CD4-positive, alpha-beta T cell treated with Interleukin-17A for 4 hours (primary cell): ENCODE measurements at places on chromosomes 16 and 17.

DNA sequence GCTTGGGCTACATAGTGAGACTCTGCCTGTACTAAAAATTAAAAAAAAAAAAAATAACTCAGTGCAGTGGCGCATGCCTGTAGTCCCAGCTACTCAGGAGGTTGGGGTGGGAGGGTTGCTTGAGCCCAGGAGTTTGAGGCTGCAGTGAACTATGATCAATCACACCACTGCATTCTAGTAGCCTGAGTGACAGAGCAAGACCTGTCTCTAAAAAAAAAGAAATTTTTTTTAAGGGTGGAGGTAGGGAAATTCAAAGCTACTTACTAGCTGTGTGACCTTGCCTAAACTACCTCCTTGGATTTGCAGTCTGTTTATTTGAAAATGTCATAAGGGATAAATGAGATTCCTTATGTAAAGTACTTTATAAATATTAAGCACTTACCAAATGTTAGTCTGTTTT, 3.4 kb upstream of the SMPD3 start:
- DNase-seq = no peak

DNA sequence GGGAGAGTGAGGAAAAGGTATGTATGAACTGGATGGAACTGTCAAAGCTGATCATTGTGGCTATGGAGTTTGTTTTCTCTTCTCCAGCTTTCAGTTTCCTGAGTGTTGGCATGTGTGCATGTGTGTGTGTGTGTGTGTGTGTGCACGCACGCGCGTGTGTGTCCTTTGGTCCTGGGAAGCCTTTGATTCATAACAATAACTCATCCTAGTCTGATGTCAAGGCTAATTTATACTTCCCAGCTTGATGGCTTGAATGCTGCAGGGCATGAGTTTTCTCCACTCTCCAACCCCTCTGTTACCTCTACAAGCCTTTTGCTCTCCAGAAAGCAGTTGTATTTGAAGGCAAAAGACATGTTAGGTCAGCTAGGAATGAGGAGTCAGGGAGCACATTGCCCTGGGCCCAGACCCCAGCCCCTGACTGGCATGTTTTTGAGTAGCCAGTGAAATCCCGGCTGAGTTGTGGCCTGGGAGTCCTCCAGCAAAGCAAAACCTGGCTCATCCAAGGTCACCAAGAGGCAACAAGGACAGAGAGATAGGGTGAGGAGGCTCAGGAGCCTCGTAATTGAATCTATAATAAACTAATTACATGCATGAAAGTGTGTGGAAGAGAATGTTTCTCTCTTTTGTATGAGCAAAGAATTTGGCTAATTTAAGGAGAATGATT, 8.9 kb upstream of the CDC42EP4 start:
- no peak for DNase-seq

DNA sequence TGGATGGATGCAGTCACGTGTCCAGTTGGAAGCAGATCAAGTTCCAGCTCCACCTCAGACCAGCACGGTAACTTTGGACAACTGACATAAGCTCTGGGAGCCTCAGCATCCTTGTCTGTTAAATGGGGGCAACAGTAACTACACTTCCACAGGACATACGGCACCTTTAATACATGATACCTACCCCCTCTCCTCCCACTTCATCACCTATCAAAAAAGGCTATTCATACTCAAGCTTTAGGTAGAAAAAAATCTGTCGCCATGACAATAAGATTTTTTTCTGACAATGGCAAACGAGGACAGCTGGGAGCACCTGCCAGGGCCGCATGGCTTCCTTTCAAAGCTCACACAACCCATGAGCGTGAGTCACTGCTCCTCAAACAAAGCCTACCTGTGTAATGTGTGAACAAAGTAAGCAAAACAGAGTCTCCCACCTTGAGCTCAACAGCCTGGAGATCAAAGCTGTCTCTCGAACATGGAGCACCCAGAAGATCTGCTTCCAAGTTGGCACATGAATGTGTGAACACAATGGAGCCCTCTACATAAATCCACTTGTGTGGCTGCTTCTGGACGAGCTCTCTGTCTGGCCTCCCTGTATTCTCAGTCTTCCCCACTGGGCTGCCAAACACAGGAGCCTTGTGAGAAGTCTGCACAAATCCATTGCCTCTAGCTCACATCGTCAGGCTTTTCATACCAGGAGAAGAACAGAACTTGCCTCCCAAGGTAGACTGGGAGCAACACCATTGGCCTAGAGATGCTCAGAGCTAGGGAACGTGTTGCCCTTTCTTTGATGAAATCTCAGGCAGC, 459.7 kb downstream of the SOX9 start:
- no peak for DNase-seq

DNA sequence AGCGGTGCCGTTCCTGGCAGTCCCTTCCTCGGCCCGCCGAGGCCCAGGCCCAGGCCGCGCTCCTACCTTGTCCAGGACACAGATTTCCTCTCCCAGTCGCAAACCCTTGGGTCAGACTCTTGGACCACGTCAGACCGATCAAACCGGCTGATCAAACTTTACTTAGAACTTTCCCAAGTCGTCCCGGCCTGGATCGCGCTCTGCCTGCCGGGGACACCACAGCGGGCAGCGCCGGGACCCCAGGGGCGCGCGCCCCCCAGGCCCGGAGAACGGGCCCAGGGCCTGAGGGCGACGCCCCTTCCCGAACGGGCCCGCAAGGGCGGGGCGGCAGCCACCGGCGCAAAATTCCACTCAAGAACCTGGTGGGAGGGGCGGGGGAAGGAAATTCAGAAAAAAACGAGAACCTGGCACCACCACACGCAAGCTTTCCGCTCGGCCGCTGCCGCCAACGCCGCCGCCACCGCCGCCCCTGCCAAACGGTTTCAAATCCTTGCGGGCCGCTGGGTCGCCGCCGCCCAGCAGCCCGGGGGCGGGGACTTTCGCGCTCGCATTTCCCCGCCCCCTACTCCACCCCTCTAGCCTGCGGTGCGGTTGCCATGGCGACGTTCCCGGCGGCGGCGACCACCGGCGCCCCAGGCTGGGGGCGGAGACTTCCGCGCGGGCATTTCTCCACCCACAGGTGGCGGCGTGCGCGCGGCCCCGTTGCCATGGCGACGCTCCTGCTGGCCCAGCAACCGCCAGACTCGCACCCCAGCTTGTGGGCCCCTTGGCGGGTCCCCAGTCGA, at the start of gene CEP112:
Gene CEP112 (minus strand): TSS at position 541 of the 785 bp plus-strand sequence.
- peak; percentile 95 for DNase-seq

- DNase-seq = no peak
Measured at GRCh38 chr16:84604477-84605013, 13.3 kb downstream of the COTL1 start.

GRCh38 chr16:57637020-57637419, 8.6 kb downstream of the ADGRG1 start:
- DNase-seq = no peak

DNA sequence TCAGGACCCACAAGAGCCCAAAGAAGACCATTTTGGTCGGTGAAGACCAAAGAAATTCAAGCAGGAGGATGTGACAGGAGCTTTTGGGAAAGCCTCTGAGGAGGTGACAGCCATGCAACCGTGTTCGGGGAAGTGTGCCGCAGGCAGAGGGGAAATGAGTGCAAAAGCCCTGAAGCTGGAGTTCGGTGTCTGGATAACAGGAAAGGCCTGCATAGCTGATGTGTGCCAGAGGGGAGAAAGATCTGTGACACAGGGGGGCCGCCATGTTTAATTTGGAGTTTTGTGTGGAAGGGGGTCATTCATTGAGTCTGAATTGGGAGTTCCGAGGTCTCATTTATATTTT, 870 bp upstream of the ZC3H7A start:
- no peak for DNase-seq

DNA sequence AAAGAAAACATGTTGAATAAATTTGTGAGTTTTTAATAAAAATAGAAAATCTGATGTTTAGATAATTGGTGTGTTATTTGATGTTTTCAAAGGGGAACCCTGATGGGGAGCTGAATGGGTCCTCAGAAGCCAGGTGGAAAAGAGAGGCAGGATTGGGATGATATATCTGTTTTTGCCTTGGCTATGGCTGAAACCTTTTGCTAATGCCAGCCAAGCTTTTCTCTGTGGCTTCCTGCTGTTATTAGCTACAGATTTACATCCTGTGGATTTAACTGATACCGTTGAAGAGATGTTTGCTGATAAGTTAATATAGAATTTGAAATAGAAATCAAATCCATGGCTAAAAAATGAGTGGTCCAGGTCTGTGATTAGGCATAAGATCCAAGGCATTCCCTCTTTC, 4.2 kb upstream of the AATF start:
- no peak for DNase-seq

- no peak for DNase-seq
Measured at GRCh38 chr17:50946223-50946890, 80.2 kb upstream of the TOB1 start.

GRCh38 chr17:16380640-16381495, at the start of gene UBB:
Gene UBB (plus strand): TSS chr17:16381091. CDS start chr17:16381908, 817 bp downstream.
- peak; percentile 93 for DNase-seq

DNA sequence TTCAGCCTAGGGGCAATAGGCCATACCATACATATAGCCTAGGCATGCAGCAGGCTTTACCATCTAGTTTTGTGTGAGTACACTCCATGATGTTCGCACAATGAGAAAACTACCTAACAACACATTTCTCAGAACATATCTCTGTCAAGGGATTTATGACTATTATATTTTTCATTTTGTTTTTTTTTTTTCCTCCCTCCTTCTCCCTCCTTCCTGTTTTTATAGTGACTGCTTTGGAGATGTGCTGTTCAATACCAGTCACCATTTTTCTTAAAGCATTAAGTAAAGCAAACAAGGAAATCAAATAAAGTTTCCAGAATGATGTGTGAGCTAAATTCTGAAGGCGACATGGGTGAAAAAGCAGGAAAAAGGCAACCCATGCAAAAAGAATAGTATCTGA, 194.6 kb downstream of the STX8 start:
- no peak for DNase-seq

DNA sequence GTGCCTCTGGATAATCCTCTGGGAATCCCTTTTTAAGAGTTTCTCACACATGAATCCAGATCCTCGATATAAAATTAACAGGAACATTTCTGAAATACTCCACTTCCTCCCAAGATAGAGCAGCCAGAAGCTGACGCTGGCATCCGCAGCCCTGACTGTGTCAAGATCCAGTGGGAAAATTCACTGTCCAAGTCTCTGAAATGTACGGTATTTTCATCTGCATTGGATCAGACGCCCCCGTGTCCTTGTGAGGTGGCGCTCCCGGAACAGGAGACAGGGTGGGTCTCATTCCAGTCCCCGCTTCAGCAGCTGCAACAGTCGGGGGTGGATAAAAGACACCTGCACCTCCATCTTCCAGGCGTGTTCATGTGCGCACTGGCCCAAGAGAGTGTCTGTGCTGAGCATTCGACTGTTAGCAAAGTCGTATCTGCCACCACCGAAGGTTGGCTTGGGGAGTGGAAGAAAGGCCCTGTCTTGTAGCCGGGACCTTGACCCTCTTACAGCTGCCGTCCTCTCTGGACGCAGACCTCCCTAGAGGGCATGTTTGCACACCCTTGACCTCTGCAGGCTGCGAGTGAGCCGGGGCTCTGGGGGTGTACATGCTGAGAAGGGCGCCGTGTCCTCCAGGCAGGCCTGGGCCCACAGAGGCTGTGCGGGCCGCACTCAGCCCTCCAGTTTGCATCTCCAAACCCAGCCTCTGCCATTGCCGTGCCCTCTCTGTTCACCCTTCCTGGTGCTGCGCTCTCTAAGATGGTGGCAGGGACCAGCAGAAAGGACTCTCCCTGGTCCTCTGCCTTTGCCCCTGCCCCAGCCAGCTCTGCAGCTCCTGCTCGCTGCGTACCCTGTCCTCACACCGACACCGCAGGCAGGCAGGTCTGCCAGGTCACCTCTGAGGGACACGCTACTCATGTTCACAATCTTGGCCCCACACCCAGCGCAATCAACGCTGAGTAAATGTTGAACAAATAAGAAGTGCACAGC, 72.0 kb upstream of the CHMP6 start:
- no peak for DNase-seq

DNA sequence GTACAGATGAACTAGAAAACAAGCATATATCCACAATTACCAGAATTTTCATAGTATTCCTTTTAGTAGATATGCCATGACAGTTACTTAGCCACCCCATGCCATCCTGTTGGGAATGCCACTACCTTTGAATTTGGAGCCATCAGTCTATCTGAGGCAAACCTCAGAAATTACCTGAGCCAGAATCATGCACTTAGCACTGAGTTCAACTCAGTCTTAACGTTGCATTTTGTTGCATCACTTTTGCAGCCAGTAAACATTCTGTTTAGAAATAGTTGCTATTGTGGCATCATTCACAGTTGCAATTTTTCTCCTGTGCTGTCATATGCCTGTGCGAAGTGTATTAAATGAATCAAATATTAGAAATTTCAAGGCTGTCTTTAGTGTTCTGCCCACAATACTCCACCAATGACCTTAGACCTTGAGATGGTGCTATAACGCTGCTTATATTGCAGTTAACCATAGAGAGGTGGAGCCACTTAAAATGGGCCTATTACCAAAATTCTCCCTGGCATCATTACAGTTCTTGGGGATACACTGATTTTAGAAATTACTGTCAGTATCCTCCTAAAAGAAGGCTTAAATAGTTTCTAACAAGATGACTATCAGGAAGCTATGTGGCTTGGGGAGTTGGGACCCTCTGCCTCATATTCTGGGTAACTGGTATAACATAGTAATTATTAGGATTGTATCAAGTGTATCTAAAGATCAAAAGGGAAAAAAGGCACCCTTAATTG, 11.1 kb downstream of the PTRH2 start:
- no peak for DNase-seq

- no peak for DNase-seq
Measured at GRCh38 chr16:79098907-79099306, 501.6 kb downstream of the MAF start.

GRCh38 chr17:76089680-76090516, 10.9 kb downstream of the ZACN start:
- no peak for DNase-seq

DNA sequence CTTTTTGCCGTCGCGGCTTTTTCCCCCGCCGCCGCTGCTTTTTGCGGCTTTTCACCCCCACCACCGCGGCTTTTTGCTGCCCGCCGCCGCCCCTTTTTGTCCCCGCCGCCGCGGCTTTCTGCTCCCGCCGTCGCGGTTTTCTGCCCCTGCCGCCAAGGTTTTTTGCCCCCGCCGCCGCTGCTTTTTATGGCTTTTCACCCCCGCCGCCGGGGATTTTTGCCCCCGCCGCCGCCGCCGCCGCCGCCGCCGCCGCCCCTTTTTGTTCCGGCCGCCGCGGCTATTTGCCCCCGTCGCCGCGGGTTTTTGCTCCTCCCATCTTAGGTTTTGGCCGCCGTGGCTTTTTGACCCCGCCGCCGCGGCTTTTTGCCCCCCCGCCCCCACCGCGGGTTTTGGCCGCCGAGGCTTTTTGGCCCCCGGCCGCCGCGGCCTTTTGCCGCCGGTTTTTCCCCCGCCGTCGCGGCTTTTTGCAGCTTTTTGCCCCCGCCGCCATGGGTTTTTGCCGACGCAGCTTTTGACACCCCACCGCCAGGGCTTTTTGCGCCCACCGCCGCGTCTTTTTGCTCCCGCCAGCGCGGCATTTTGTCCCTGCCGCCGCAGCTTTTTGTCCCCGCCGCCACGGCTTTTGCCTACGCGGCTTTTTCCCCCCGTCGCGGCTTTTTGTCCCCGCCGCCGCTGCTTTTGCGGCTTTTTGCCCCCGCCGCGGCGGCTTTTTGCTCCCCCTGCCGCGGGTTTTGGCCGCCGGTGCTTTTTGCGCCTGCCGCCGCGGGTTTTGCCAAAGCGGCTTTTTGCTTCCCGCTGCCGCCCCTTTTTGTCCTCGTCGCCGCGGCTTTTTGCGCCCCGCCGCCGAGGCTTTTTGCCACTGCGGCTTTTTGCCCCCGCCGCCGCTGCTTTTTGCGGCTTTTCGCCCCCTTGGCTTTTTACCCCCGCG, 519.4 kb upstream of the WSB1 start:
- DNase-seq = no peak
